ENCODE measurements at places on chromosomes 7 and 10.
A peak's percentile ranks its signal among the peaks of the same experiment; 100 is the strongest.

GRCh38 chr10:17751781-17752445 is at the start of gene TMEM236:
Gene TMEM236, plus strand, starts transcription at chr10:17752201. Its CDS starts 95 bp downstream, at chr10:17752296.
- no peak for DNase-seq

GRCh38 chr10:42937649-42938180 is 139.2 kb upstream of the RET start:
- DNase-seq = no peak

DNA sequence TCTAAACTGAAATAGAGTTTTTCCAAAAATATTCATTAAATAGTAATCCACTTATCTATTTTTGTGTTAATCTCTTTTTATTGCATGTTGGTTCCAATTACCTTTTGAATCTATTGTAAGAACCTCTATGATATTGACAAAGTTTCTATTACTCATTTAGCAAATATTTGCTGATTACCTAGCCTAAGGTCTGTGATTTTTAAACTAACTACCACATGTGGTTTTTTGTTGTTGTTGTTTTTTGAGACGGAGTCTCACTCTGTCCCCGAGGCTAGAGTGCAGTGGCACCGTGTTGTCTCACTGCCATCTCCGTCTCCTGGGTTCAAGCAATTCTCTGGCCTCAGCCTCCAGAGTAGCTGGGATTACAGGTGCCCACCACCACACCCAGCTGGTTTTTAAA is 2.0 kb upstream of the ASB13 start:
- DNase-seq = no peak

DNA sequence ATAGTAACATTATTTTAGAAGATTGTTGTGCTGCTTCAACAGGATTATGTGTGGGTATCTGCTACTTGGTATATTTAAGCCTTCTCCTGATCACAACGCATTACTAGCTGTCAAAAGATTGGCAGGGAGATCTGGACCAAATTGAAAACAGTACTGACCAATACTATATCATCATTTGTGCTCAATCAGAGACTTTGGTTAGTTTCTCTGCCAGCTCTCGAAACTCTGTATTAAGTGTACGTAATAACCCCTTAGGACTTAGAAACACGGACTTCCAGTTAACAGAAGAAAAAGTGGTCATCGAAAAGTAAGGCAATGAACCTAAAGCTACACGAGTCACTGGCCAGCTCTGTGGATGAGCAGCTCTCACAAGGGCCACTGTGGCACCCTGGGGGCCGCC is 146.0 kb downstream of the EVX1 start:
- no peak for DNase-seq

- DNase-seq = no peak
Measured at GRCh38 chr10:107264742-107265141, 100.2 kb upstream of the SORCS1 start.

- no peak for DNase-seq
Measured at GRCh38 chr7:131100357-131101054, 227.2 kb upstream of the MKLN1 start.

DNA sequence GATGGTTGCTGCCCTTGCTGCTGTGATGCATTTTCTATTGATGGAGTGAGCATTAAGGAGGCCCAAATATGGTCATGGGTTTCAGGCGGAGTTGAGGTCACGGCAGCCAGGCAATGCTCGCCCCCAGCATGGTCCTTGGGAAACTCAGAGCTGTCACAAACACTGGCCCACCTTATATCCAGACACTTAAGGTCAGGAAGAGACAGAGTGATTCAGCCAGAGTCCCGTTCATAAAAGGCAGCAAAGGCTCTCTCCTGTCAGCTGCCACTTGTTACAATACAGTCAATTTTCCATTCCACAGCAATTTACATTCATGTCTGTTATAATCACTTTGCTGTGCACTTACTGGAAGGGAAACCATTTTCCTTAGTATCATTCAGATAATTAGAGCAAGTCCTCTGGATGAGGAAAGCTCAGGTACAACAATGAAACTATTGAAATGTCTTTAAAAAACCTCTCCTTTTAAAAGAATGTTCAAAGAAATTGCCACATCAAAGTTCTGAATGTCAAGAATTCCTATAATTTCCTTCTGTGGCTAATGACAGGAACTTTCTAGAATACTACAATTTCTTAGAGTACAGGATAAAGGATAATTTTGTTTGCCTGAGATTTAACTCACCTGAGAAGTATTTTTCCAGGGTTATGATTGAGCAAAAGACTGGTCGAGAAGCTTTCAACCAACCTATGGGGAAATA is 14.8 kb upstream of the ANKRD1 start:
- DNase-seq = peak; percentile 56
